ENCODE measurements at places on chromosomes 1 and 21.

DNA sequence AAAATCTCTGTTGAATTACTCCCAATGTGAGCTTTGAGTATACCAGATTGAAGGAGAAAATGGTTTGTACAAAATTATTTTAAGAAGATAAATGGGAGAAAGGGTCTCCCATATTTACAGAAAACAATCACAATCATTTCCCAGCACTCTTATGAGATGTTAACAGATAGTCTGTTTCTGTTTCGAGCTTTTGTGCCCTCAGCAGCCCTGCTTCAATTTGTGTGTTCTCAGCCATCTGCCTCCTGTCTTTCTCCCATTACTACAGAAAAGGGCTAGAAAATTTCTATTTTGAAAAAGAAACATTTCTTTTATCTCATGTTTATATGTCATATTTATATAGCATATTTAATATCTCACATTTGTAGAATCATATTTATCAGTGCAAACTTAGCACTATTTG is 498.4 kb downstream of the TTLL7 start:
- no peak for DNase-seq

DNA sequence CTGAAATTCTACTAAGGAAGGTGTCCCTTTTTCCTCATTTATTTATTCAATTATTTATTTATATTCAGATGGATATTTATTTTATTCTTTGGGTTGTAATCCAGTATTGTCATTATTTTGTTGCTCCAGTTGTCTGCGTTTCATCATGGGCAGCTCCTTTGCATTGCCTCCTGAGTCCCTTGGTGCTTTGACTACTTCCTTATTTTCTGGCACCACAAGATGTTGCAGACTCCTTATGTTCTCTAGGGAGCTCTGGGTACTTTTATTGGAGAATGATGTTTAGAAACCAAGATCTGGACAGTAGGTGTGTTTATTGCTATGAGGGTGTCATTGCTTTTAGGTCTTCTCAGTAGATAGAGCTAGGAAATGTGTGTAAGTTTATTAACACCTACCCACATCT is 59.9 kb upstream of the ERRFI1 start:
- DNase-seq = no peak

- no peak for DNase-seq
Measured at GRCh38 chr1:65896721-65897120, 104.0 kb downstream of the PDE4B start.

GRCh38 chr1:52834798-52835197 is 7.8 kb upstream of the ZYG11A start:
- no peak for DNase-seq

GRCh38 chr1:115530407-115530806 is 111.4 kb upstream of the VANGL1 start:
- DNase-seq = no peak

DNA sequence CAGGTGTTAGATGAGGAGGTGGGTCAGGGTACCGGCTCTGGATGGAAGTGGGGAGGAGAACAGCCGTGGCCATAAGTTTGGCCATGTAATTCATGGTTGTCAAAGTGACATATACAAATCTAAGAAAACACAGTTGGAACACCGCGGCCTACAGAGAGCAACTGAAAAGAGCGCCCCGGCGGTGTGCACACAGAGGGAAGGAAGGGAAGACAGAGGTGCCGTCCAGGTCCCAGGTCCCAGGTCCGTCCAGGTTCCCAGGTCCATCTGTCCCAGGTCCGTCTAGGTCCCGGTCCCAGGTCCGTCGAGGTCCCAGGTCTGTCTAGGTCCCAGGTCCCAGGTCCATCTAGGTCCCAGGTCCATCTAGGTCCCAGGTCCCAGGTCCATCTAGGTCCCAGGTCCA is 4.5 kb upstream of the MRPL20 start:
- no peak for DNase-seq

GRCh38 chr1:97238816-97239215 is 517.2 kb downstream of the PTBP2 start:
- DNase-seq = no peak

Data from esophagus muscularis mucosa (tissue), 4 donors.